ENCODE measurements at places on chromosomes 3 and 15. TPM values are rescaled to one million over a fixed set of nuclear protein-coding genes. Genes with fewer than 3 reads are reported as not detected.

- no peak overlapping the region for H3K4me3 ChIP-seq
- H3K27ac ChIP-seq: no peak overlapping the region
- H3K36me3 ChIP-seq: no peaks in the 10 kb centered on the region
- no peaks in the 10 kb centered on the region for H3K4me1 ChIP-seq
Observed at GRCh38 chr3:50550079-50550736, 17.3 kb downstream of the C3orf18 start.

The ZNF619 gene
- 27.6 TPM for total RNA-seq

DNA sequence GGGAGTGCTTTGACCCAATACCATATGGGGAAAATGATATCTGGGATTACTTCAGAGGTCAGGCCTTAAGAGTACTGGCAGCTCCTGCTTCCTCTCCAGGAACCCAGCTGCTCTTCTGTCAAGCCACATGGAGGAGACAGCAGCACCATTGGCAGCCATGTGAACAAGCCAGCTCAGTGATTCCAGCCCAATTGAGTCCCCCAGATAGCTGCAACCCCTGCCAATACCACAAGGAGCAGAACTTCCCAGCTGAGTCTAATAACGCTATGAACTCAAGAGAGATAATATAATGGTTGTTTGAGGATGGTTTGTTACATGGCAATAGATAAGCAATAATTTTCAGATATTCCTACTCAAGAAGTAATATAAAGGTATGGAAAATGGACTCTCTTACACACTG is 126.8 kb upstream of the CPNE4 start:
- no peak overlapping the region for H3K4me3 ChIP-seq
- DNase-seq: no peak
- H3K27me3 ChIP-seq: no peaks in the 10 kb centered on the region
- no peaks in the 10 kb centered on the region for H3K36me3 ChIP-seq

GRCh38 chr3:133972156-133972555 is 57.6 kb downstream of the SLCO2A1 start:
- no peaks in the 10 kb centered on the region for H3K4me1 ChIP-seq
- no peak overlapping the region for H3K4me3 ChIP-seq
- H3K27me3 ChIP-seq: no peaks in the 10 kb centered on the region
- H3K36me3 ChIP-seq: no peaks in the 10 kb centered on the region

The LRRN1 gene
- 2.5 TPM for total RNA-seq

The NEK11 gene
- total RNA-seq: 5.7 TPM

- no peak overlapping the region for H3K4me3 ChIP-seq
- H3K4me1 ChIP-seq: no peaks in the 10 kb centered on the region
- DNase-seq: no peak
- no peaks in the 10 kb centered on the region for H3K27me3 ChIP-seq
- H3K36me3 ChIP-seq: no peaks in the 10 kb centered on the region
Observed at GRCh38 chr3:37885814-37886213, 24.1 kb downstream of the CTDSPL start.

The C3orf85 gene
- not detected for total RNA-seq

DNA sequence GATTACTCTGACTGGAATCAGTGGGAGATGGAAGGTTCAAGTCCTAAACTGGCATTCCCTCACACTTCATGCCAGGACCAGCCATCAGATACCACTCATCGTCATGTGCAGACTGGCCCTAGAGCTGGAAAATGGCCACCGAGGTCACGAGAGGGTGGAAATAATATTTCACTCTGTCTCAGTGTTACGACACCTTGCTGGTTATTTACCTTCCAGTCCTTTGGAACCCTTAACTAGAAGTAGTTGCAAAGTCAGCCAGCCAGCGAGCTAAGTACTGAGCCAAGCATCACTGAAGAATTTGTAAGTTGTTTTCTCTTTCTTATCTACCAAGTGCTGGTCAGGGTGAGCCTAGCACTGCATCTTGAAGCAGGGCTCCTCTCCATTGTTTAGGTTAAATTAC is 309.9 kb upstream of the RASGRP1 start:
- no peaks in the 10 kb centered on the region for H3K36me3 ChIP-seq
- DNase-seq: no peak
- H3K27ac ChIP-seq: no peak overlapping the region

The AMOTL2 gene
- total RNA-seq: not detected

The CIAO2A gene
- 68.2 TPM for total RNA-seq

DNA sequence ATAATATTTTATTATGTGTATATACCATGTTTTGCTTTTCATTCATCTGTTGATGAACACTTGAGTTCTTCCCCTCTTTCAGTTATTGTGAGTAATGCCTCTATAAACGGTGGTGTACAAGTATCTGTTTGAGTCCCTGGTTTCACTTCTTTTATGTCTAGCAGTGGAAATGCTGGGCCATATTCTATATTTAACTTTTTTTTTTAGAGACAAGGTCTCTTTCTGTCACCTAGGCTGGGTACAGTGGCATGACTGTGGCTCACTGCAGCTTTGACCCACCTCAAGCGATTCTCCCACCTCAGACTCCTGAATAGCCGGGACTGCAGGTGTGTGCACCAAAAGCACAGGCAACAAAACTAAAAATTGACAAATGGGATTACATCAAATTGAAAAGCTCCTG is 19.9 kb downstream of the GOLM2 start:
- no peaks in the 10 kb centered on the region for H3K27me3 ChIP-seq
- DNase-seq: peak; percentile 44
- H3K27ac ChIP-seq: peak overlapping the region; percentile 79
- H3K4me3 ChIP-seq: no peak overlapping the region
- H3K4me1 ChIP-seq: peaks cover 39% of the 10 kb centered on the region
- H3K36me3 ChIP-seq: no peaks in the 10 kb centered on the region

GRCh38 chr3:166340604-166341266 is 503.5 kb upstream of the BCHE start:
- no peak overlapping the region for H3K27ac ChIP-seq
- DNase-seq: no peak
- no peaks in the 10 kb centered on the region for H3K4me1 ChIP-seq
- H3K4me3 ChIP-seq: no peak overlapping the region

- H3K36me3 ChIP-seq: no peaks in the 10 kb centered on the region
- no peak overlapping the region for H3K4me3 ChIP-seq
- H3K27ac ChIP-seq: no peak overlapping the region
- no peak for DNase-seq
Observed at GRCh38 chr15:51496246-51496645, 126.3 kb downstream of the DMXL2 start.

DNA sequence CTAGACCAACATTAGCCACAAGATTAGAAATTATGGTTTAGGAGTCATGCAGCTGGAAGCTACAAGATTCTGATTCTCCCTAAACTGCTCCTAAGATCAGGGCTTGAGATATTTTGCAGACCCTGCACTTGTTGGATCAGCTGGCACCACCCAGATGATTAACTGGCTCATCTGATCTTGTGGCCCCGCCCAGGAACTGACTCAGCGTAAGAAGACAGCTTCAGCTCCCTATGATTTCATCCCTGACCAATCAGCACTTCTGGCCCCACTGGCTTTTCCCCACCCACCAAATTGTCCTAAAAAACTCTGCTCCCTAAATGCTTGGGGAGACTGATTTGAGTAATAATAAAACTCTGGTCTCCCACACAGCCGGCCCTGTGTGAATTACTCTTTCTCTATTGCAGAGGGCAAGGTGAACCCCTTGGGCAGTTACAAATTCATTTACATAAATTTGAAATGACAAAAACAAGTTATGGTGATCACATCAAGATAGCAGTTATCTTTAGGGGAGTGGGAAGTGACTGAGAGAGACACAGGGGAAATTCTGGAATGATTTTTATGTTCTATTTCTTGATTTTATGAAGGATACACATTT is 76.5 kb downstream of the CD200R1L start:
- DNase-seq: no peak
- peaks cover 28% of the 10 kb centered on the region for H3K4me1 ChIP-seq
- no peaks in the 10 kb centered on the region for H3K27me3 ChIP-seq
- H3K27ac ChIP-seq: no peak overlapping the region
- no peaks in the 10 kb centered on the region for H3K36me3 ChIP-seq

The C2CD4A gene
- not detected for total RNA-seq

The FETUB gene
- total RNA-seq: not detected

DNA sequence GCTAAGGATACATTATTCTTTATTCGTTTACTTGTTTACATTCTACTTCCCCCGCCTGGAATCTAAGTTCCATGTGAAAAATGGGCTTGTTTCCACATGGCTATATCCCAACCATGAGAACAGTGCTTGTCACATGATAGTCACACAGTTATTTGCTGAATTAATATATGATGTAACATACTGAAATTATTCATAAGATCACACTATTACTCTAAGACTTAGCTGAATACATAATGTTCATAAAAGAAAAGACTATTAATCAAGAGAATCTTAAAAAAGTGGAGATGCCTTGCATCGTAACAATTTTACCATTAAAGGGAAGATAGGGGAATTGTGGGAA is 6.5 kb downstream of the PBRM1 start:
- no peaks in the 10 kb centered on the region for H3K27me3 ChIP-seq
- H3K36me3 ChIP-seq: peaks cover 4% of the 10 kb centered on the region
- H3K4me3 ChIP-seq: no peak overlapping the region
- no peak for DNase-seq
- H3K4me1 ChIP-seq: peaks cover under 1% of the 10 kb centered on the region
- H3K27ac ChIP-seq: no peak overlapping the region

DNA sequence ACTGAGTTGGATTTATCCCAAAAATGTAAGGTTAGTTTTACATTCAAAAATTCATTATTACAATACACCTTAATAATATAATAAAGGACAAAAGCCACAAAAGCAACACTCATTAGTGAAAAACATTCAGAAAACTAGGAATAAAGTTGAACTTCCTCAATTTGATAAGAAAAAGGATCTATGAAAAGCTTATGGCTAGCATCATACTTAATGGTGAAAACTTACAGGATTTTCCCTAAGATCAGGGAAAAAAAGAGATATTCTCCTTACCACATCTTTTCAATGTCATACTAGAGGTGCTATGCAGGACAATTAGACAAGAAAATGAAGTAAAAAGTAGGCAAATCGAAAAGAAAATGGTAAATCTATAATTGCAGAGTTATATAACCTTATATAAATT is 279.9 kb downstream of the CGGBP1 start:
- H3K27me3 ChIP-seq: no peaks in the 10 kb centered on the region
- H3K4me3 ChIP-seq: no peak overlapping the region
- no peaks in the 10 kb centered on the region for H3K36me3 ChIP-seq

- H3K27me3 ChIP-seq: no peaks in the 10 kb centered on the region
- no peaks in the 10 kb centered on the region for H3K4me1 ChIP-seq
- H3K4me3 ChIP-seq: no peak overlapping the region
- no peak for DNase-seq
Observed at GRCh38 chr15:98801234-98801561, 152.9 kb downstream of the IGF1R start.

- no peak overlapping the region for H3K4me3 ChIP-seq
- DNase-seq: no peak
- no peak overlapping the region for H3K27ac ChIP-seq
- H3K27me3 ChIP-seq: no peaks in the 10 kb centered on the region
- peaks cover 22% of the 10 kb centered on the region for H3K4me1 ChIP-seq
Observed at GRCh38 chr3:59446775-59447465, 397.1 kb upstream of the CFAP20DC start.

DNA sequence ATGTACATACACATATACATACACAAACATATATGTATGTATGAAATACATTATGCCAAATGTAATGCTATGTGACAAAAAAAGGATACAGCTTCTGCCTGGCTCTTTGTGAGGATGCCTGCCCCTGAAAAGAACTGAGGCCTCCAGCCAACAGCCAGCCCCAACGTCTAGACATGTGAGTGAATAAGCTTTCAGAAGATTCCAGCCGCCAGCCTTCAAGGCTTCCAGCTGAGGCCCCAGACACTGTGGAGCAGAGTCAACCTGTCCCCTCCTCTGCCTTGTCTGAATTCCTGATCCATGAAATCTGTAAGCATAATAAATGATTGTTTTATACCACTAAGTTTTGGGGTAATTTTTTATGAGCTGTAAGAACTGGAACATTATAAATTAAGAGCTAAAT is 24.7 kb downstream of the GXYLT2 start:
- H3K27ac ChIP-seq: no peak overlapping the region
- H3K4me3 ChIP-seq: no peak overlapping the region
- no peaks in the 10 kb centered on the region for H3K4me1 ChIP-seq
- H3K27me3 ChIP-seq: peaks cover 2% of the 10 kb centered on the region
- no peaks in the 10 kb centered on the region for H3K36me3 ChIP-seq

GRCh38 chr3:77539677-77540076 is 499.8 kb downstream of the ROBO2 start:
- no peak overlapping the region for H3K4me3 ChIP-seq
- no peak for DNase-seq
- no peaks in the 10 kb centered on the region for H3K27me3 ChIP-seq
- H3K4me1 ChIP-seq: no peaks in the 10 kb centered on the region

DNA sequence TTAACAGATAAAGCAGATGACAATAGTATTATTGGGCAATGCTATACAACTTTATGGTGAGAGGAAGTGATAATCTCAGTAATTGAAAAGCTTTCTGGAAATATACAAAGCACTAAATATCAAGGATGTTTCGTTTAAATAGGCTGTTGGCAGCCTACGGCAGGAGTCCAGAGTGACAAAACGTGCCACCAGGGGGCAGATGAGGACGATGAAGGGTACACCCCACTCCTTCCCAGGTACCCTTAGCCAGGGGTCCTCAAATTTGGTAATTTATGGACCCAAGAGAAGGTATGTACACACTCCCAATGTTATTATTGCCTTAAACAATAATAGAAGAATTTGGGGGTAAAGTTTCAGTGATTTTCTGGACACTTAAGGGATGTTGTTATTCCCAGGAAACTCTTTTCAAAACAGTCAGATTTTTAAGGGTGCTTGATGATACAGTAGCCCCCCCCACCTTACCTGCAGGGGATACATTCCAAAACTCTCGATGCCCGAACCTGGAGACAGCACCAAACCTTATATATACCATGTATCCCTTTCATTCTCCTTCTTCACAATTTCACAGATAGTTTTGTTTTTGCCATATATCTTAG is 1.4 kb upstream of the MAGEL2 start:
- H3K27me3 ChIP-seq: no peaks in the 10 kb centered on the region
- peak; percentile 12 for DNase-seq
- H3K4me3 ChIP-seq: no peak overlapping the region
- no peaks in the 10 kb centered on the region for H3K36me3 ChIP-seq
- H3K27ac ChIP-seq: no peak overlapping the region
- no peaks in the 10 kb centered on the region for H3K4me1 ChIP-seq

The SUMF1 gene
- 24.0 TPM for total RNA-seq

The TSC22D2 gene
- 48.5 TPM for total RNA-seq

DNA sequence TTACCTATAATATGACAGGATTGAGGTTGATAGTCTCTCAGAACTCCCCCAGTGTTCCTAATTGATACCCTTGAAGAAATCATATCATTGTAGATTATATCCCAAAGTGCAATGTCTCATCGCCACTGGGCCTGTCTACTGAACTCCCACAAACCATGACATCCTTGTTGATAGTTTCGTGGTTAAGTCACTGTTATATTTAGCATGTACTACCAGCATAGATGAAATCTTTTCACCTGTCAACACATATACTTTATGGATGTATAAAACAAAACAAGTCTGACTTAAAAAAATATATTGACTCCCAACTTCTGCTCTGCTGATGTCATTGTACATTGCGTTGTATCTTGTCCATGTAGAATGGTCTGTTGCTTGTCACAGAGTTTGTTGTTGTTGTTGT is 128.1 kb downstream of the IQCH start:
- peaks cover 3% of the 10 kb centered on the region for H3K27me3 ChIP-seq
- H3K4me1 ChIP-seq: no peaks in the 10 kb centered on the region
- no peak overlapping the region for H3K27ac ChIP-seq
- no peaks in the 10 kb centered on the region for H3K36me3 ChIP-seq

The SENP7 gene
- total RNA-seq: 50.3 TPM

Data from B cell (primary cell).